ENCODE measurements at places on chromosomes 13 and 19. TPM values are rescaled to one million over a fixed set of nuclear protein-coding genes. Genes with fewer than 3 reads are reported as not detected.
A peak's percentile ranks its signal among the peaks of the same experiment; 100 is the strongest.

- peak within 1 kb of the TSS; percentile 25 for H3K27ac ChIP-seq
- peaks cover 36% of the 10 kb centered on the region for H3K4me1 ChIP-seq
- no peaks in the 10 kb centered on the region for H3K36me3 ChIP-seq
- H3K27me3 ChIP-seq: no peaks in the 10 kb centered on the region
- peak; percentile 91 for DNase-seq
Measured at GRCh38 chr19:9936326-9937000, at the start of gene OLFM2. Gene OLFM2 (minus strand): TSS chr19:9936515. CDS start chr19:9936366, 149 bp downstream.

GRCh38 chr13:42334329-42334706 is 62.4 kb downstream of the AKAP11 start:
- no peak overlapping the region for H3K4me3 ChIP-seq
- no peak overlapping the region for H3K27ac ChIP-seq
- no peak for DNase-seq
- no peaks in the 10 kb centered on the region for H3K4me1 ChIP-seq
- no peaks in the 10 kb centered on the region for H3K36me3 ChIP-seq

DNA sequence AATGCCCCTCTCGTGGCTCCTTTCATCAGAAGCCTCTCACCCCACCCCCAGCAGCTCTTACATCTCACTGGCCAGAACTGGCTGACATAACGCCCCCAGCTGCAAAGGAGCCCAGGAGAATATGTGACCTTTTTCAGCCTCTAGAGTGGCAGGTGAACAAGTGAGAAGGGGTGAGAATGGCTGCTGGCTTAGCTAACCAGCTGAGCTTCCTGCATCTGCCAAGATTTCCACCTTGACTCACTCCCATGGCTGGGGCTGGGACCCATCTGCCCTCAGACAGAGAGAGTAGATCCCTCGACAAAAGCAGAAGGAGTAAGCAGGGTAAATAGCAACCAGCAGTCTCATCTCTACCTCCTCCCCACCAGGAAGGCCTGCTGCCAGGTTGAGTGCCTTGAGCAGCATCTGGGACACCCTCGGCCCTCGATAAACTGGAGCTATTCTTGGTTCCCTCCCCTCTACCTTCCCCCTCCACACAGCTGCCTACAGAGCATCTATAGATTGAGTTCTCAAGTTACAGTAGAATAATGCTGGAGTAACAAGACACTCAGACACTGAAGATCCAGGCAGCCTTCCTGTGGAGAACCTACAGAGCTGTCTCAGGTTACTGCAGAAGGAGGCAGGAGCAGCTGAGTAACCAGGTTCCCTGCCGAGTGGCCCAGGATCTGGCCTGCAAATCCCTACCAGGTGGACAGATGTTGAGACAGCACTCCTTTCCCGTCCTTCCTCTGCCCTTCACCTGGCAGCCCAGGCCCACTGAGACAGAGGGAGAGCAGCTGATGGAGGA is 15.5 kb downstream of the KASH5 start:
- H3K4me3 ChIP-seq: no peak overlapping the region
- no peaks in the 10 kb centered on the region for H3K4me1 ChIP-seq
- H3K27ac ChIP-seq: no peak overlapping the region
- DNase-seq: no peak
- H3K27me3 ChIP-seq: no peaks in the 10 kb centered on the region

- H3K4me1 ChIP-seq: no peaks in the 10 kb centered on the region
- DNase-seq: no peak
- H3K4me3 ChIP-seq: no peak overlapping the region
- H3K36me3 ChIP-seq: no peaks in the 10 kb centered on the region
- peak overlapping the region; percentile 69 for H3K27ac ChIP-seq
Measured at GRCh38 chr13:106357198-106357597, 178.3 kb downstream of the EFNB2 start.

- no peaks in the 10 kb centered on the region for H3K36me3 ChIP-seq
- H3K27ac ChIP-seq: peak within 1 kb of the TSS; percentile 73
- DNase-seq: no peak
Measured at GRCh38 chr19:4338441-4339355, at the start of gene STAP2. Gene STAP2 (minus strand): TSS chr19:4338827. CDS start chr19:4338753, 74 bp downstream.

DNA sequence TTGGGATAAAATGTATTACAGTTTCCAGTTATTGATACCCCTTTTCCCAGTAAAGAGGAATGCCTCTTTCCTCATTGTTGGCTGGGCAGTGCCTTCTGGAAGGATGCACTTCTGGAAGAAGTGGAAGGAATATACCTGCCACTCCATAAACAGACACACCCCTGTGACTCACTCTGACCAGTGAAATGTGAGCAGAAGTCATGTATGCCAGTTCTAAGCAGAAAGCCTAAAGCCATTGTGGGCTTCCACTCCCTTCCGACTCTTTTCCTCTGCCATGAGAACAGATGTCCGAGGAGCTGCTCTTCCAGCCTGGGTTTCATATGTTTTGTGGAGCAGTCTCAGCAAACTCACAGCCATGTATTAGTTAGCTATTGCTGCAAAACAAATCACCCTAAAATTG is 166.1 kb upstream of the SERP2 start:
- DNase-seq: no peak
- H3K27me3 ChIP-seq: no peaks in the 10 kb centered on the region
- no peak overlapping the region for H3K4me3 ChIP-seq
- H3K36me3 ChIP-seq: no peaks in the 10 kb centered on the region
- no peak overlapping the region for H3K27ac ChIP-seq
- H3K4me1 ChIP-seq: peaks cover 3% of the 10 kb centered on the region

GRCh38 chr13:60369242-60369641 is 27.8 kb upstream of the TDRD3 start:
- no peaks in the 10 kb centered on the region for H3K4me1 ChIP-seq
- no peaks in the 10 kb centered on the region for H3K36me3 ChIP-seq
- H3K27me3 ChIP-seq: no peaks in the 10 kb centered on the region
- no peak overlapping the region for H3K4me3 ChIP-seq

CELF5 gene
- total RNA-seq: 12.7 TPM

SLAIN1 gene
- 175 TPM for total RNA-seq

HSPB6 gene
- total RNA-seq: 1.8 TPM

ZNF784 gene
- total RNA-seq: 6.3 TPM

RPL21 gene
- total RNA-seq: 1,968 TPM

IL27RA gene
- total RNA-seq: 4.1 TPM

BRD4 gene
- total RNA-seq: 22.5 TPM

IRGC gene
- not detected for total RNA-seq

ZNF793 gene
- 17.8 TPM for total RNA-seq
